ENCODE measurements at places on chromosomes 6 and 20. TPM values are rescaled to one million over a fixed set of nuclear protein-coding genes. Genes with fewer than 3 reads are reported as not detected.

RSPH9 gene
- polyA plus RNA-seq = 0.24 TPM

C20orf144 gene
- polyA plus RNA-seq = 0.19 TPM

GRCh38 chr6:26053992-26054780 lies 33.0 kb upstream of the HFE start:
- DNase-seq = peak; percentile 16

- peak; percentile 48 for DNase-seq
Observed at GRCh38 chr6:82013561-82014530, 233.7 kb downstream of the IBTK start.

- DNase-seq = peak; percentile 68
Observed at GRCh38 chr20:10536531-10536930, 101.4 kb downstream of the SLX4IP start.
